ENCODE measurements at places on chromosomes 12 and 14.

GRCh38 chr12:69553628-69554248, 31.5 kb upstream of the CCT2 start:
- DNase-seq, result peak; percentile 69

GRCh38 chr14:73784181-73784987, 67.2 kb upstream of the PTGR2 start:
- no peak for DNase-seq

DNA sequence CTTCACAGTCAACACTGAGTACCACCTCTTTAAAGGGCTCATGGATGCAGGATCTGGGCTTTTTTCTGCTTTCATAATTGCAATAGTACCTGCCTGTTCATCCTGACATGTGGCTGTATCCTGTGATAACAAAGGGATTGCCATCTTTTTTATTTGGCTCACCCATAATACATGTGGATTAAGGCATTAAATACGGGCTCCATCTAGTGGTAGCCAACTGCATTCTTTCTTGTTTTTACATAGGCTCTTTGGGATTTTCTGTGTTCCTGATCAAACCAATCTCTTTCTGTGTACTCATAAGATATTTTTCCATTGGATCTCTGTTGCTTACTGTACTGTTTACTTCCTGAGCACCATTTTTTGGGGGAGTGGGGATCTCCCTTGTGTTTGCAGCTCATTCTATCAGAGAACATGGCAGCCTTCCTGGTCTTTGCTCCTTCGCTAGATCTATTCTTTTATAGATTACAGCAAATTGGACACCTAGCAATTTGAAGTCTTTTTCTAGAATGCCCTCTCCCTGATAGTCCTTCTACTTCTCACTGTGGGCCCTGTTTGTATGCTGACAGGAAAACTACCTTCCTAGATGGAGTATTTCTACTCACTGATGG, 723.4 kb upstream of the MDGA2 start:
- peak; percentile 23 for DNase-seq

GRCh38 chr12:45828402-45828801, 98.9 kb downstream of the ARID2 start:
- peak; percentile 7 for DNase-seq

DNA sequence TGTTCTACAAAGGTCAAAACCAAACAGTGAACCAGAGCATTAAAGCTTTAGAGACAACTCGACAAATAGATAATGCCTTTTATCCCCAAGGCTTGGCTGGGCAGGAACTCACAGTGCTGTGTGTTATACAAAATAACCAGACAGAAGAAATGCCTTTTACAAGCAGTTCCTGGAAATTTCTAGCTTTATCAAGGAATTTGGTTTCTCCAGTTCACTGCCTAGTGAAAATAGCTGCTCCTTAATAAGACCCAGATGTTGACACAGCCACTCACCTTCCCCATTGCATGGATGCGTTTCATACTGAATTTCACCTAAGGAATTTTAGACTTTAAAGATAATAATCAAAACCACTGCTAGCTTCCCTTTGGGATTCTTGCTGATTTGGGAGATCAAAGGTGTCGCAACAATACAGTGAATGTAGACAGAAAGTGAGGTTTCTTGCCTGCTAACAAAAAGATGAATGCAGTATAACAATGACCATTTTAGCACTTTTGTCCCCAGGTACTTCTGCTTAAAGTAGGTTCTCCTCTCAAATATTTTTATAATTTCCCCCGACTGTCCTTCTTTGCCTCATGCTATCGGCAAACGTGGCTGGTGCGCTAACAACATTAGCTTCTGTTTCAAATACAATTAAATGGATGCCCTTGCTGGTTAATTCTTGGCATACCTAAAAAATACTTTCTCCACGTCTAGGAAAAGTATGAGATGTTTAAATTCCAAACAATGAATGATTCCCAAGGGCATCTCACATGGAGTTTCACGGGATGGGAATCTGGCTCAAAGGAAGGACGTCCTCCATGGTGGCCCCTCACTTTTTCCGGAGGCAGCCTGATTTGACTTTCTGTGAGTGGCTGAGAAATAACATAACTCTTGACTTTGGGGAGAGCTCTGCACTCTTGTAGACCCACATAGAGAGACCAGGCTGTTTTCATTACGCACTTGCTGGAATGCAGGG, 162.4 kb downstream of the C12orf75 start:
- no peak for DNase-seq

DNA sequence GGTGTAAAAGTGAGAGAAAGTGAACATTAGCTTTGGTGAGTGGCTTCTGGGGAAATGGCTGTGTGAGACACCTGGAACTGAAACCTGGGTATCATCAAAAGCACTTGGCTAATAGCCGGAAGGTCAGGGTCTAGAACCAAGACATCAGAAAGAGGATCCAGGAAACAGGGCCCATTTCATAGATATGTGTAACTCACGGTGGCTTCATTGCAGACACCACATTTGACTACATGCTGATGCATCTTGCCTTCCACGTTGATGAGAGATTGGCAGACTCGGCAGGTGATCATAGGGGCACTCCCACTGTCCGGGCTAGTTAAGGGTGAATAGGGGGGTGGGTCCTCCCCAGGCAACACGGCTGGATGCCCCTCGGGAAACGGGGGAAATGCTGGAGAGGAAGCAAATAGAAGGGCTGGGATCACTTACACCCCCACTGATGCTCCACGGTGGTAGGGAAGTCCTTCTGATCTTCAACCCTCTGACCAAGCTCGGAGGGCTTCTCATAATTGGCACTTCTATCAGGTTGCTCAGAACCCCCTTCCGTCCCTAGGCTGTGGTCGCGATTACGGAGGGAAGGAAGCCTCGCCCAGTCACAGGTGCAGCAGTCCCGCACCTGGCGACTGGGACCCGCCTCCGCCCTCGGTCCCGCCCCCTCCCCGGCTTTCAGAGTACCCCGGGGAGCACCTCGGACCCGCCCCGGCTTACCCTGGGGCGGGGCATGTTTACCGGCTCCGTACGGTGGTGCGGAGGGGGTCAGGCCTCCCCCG, 593 bp downstream of the PIP4P1 start:
- peak; percentile 81 for DNase-seq

- DNase-seq, result peak; percentile 81
Measured at GRCh38 chr14:68506021-68506644, 286.7 kb downstream of the ZFP36L1 start.

DNA sequence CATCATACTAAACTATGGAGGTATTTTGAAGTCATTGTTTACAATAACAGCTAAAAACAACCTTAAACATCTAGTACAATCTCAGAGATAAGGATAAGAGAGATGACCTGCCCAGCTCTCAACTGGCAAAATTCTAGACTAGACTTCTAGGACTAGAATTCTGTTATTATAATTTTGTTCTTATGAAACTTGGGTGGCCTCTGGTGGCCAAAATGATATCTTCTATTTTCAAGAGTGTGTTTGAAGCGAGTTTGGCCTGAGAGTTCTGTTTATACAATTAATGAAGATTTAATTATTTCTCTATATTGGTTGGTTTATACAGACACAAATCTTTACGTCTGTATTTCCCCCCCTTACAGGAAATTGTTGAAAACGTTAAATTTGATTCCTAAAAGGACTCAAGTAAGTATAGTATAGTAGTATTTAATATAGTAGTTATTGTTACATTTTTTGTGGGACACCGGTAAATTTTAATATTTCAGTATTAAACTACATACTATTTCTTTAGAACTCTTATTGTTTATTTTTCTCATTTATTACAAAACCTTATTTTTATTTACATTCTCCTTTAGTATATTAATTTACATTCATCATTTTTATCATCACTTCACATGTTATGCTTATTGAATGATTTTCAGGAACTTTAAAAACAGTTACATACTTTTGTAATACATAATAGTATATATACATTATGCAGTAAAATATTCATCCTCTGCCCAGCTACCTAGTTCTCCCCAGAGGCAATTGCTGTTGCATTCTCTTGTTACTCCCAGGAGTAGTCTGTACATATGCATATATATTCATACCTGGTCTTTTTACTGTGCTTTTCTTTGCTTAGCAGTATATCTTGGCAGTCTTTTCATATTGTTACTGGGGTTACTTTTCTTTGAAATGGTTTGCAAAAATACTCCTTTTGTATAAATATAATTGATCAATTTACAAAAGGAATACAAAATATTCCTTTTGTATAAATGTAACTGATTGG, 6.6 kb downstream of the PPHLN1 start:
- peak; percentile 33 for DNase-seq

GRCh38 chr12:43289426-43289801, 262.6 kb downstream of the ADAMTS20 start:
- no peak for DNase-seq

GRCh38 chr14:65433646-65434045, 21.1 kb downstream of the FUT8 start:
- DNase-seq, result no peak

DNA sequence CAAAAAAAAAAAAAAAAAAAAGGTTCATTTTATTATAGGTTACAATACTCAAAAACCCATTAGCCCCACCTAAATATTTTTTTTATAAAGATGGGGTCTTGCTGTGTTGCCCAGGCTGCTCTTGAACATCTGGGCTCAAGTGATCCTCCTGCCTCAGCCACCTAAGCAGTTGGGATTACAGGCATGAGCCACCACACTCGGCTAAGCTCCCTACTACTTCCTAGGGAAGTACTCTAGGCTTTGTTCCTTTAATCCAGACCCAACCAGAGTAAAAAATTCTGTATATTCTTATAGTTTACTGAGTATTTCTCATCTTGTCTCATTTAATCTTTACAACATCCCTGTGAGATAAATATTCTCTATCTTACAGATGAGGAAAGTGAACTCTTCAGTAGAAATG, 50.7 kb downstream of the RBMS2 start:
- no peak for DNase-seq

- peak; percentile 30 for DNase-seq
Measured at GRCh38 chr12:459430-460258, at the start of gene B4GALNT3. Gene B4GALNT3 (plus strand): TSS chr12:459939. CDS start chr12:460377, 438 bp downstream.

GRCh38 chr12:89707703-89708564, 704 bp downstream of the ATP2B1 start:
- DNase-seq, result peak; percentile 61

GRCh38 chr12:122125452-122126341, 47.1 kb downstream of the MLXIP start:
- no peak for DNase-seq

GRCh38 chr12:565589-566105, 97.6 kb downstream of the NINJ2 start:
- DNase-seq, result no peak

DNA sequence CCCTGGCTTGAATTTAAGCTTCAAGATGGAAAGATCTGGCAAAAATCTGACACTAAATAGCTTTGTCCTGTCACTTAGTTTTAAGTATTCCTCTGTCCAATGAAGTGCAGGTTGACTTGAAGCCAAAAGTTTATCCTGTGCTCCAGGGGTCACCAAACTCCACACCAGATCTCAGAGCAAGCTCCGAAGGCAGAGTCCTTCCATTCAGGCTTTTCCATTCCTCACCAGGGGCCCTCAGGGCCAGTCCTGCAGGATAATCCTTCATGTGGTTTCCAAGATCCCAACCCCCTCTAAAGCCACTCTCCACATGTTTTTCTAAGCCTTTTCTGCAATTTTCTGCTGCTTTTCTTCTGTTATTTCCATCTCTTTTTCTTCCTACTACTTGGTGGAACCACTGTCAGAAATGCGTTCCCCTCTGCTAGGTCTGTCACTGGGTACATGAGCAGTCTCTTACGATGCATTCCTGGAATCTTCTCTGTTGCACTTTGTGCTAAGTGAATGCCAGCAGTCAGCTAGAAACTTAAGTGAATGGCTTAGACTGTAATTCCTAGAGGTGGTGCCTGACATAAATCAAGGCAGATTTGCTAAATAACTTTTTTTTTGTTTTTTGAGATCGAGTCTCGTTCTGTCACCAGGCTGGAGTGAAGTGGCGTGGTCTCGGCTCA, 251.4 kb downstream of the MSRB3 start:
- no peak for DNase-seq

- no peak for DNase-seq
Measured at GRCh38 chr12:74644681-74645080, 107.0 kb downstream of the ATXN7L3B start.

- no peak for DNase-seq
Measured at GRCh38 chr14:79419571-79420327, 791.6 kb downstream of the DIO2 start.

- no peak for DNase-seq
Measured at GRCh38 chr12:30811966-30812365, 57.2 kb upstream of the CAPRIN2 start.

GRCh38 chr14:49050822-49051221, 535.4 kb downstream of the RPS29 start:
- DNase-seq, result no peak

DNA sequence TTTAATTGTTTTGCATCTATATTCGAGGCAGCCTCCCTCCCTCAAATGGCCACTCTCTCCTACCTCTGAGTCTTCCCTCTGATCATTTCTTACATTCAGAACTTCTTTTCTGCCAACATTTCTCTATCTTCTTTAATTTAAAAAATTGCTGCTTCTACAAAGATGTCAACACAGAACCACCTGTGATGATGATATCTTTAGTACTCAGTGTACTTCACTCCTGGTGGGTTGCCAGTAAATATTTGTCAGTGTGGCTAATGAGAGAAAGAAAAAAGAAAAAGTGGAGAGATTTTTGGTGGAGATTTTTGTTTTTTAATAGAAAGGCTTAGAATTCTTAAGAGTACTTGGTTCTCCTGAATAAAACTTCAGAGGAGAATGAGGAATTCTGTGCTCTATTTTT, 8.1 kb downstream of the RIC8B start:
- no peak for DNase-seq
